ENCODE measurements at places on chromosomes 1 and 21. TPM values are rescaled to one million over a fixed set of nuclear protein-coding genes. Genes with fewer than 3 reads are reported as not detected.

SH2D1B gene
- 0.09 TPM for polyA plus RNA-seq

ILDR2 gene
- 0.29 TPM for polyA plus RNA-seq

SYDE2 gene
- polyA plus RNA-seq: 3.0 TPM

HNRNPU gene
- polyA plus RNA-seq: 91.0 TPM

FCMR gene
- 2.8 TPM for polyA plus RNA-seq

AQP10 gene
- not detected for polyA plus RNA-seq

FCRL1 gene
- not detected for polyA plus RNA-seq

DDR2 gene
- polyA plus RNA-seq: 9.3 TPM

CHRNB2 gene
- 0.03 TPM for polyA plus RNA-seq

MROH9 gene
- not detected for polyA plus RNA-seq

CD1B gene
- polyA plus RNA-seq: not detected

CFHR2 gene
- polyA plus RNA-seq: not detected

ZNF436 gene
- 4.2 TPM for polyA plus RNA-seq

PRPF38B gene
- polyA plus RNA-seq: 15.1 TPM

C1orf210 gene
- not detected for polyA plus RNA-seq

TSPAN2 gene
- polyA plus RNA-seq: 5.0 TPM

C1QC gene
- 18.0 TPM for polyA plus RNA-seq

KRTAP19-3 gene
- polyA plus RNA-seq: not detected

ATP1A2 gene
- polyA plus RNA-seq: 83.8 TPM

PRELP gene
- polyA plus RNA-seq: 15.0 TPM
